ENCODE measurements at places on chromosomes 6 and 20. TPM values are rescaled to one million over a fixed set of nuclear protein-coding genes. Genes with fewer than 3 reads are reported as not detected.

The IMPG1 gene
- total RNA-seq, result not detected

GRCh38 chr20:21569586-21569985, 55.7 kb upstream of the NKX2-2 start:
- no peak overlapping the region for H3K27ac ChIP-seq
- H3K36me3 ChIP-seq, result no peaks in the 10 kb centered on the region
- H3K4me1 ChIP-seq, result peaks cover 5% of the 10 kb centered on the region
- H3K4me3 ChIP-seq, result no peak overlapping the region
- H3K27me3 ChIP-seq, result peaks cover 11% of the 10 kb centered on the region

DNA sequence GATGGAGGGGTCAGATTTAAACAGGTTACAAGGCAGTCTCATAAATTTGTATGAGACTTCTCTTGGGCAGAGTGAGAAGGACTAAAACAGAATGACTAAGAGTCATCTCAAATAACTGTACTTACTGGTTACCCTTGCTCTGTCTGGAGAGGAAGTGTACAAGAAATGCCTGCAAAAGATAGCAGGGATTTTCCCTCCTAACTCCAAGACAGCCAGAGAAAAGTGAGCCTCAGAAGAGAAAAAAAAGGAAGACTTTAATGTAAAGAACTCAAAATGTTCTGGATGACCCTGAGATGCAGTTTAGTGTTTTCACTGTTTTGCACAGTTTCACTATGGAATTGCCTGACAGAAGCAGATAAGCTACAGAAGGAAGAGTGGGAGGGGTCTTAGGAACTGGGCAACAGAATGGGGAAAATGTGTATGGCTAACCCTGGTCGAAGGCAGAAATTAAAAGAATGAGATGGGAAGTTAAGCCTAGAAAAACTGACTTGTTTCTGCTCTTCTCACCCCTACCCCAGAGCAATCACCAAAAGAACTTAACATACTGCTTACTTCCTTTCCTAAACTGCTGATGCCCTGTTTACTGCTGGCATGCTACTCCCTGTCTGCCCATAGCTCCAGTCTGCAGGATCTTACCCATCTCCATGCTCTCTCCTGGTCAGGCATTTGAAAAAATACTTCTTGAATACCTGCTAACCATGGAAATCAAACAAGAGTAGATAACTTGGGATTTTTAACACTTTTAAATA, 98.1 kb upstream of the MARCKS start:
- no peak for DNase-seq
- no peak overlapping the region for H3K4me3 ChIP-seq
- no peaks in the 10 kb centered on the region for H3K36me3 ChIP-seq
- no peaks in the 10 kb centered on the region for H3K4me1 ChIP-seq

GRCh38 chr6:78243519-78243918, 590.7 kb downstream of the MEI4 start:
- no peaks in the 10 kb centered on the region for H3K4me1 ChIP-seq
- H3K4me3 ChIP-seq, result no peak overlapping the region
- DNase-seq, result no peak
- no peaks in the 10 kb centered on the region for H3K27me3 ChIP-seq
- H3K36me3 ChIP-seq, result no peaks in the 10 kb centered on the region

DNA sequence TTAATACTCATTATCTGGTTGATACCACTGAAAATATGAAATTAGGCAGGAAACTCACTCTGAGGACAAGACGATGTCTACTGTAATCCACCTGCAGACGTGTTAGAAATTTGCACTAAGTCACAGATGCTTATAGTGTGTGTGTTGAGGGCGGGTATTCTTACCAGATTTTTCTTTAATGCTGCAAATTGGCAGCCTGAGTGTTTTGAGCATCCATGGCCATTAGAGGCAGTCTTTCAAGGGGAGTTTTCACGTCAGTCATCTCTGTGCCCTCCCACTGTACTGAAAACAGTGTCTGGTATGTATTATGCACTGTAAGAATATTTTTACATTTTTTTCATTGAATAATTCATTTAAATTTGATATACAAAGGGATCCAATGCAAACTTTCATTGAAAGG, 266.5 kb upstream of the QKI start:
- no peak overlapping the region for H3K27ac ChIP-seq
- H3K36me3 ChIP-seq, result no peaks in the 10 kb centered on the region
- H3K4me1 ChIP-seq, result no peaks in the 10 kb centered on the region
- H3K4me3 ChIP-seq, result no peak overlapping the region

Data from activated naive CD8-positive, alpha-beta T cell treated with anti-CD3 and anti-CD28 coated beads, Interleukin-2, amount 10 ng/mL, durations not matched to agents 7 days and 5 days (primary cell).